Esophagus muscularis mucosa (tissue), 4 donors: ENCODE measurements at places on chromosomes 5 and 9. TPM values are rescaled to one million over a fixed set of nuclear protein-coding genes. Genes with fewer than 3 reads are reported as not detected.

DNA sequence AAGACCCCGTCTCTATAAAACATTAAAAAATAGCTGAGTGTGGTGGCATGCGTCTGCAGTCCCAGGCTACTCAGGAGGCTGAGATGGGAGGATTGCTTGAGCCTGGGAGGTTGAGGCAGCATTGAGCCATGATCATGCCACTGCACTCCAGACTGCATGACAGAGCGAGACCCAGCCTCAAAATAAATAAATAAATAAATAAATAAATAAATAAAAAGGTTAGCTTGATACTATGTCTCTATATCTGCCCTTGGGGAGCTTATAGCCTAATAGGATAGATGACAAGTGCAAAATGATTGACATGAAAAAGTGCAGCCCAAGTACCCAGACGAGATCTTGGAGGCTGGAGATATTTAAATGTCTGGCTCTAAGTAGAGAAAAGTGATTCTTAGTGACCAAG, 122.6 kb downstream of the PDE4D start:
- DNase-seq, result no peak
- H3K4me3 ChIP-seq, result no peak overlapping the region
- no peaks in the 10 kb centered on the region for H3K27me3 ChIP-seq
- peaks cover 19% of the 10 kb centered on the region for H3K4me1 ChIP-seq

DNA sequence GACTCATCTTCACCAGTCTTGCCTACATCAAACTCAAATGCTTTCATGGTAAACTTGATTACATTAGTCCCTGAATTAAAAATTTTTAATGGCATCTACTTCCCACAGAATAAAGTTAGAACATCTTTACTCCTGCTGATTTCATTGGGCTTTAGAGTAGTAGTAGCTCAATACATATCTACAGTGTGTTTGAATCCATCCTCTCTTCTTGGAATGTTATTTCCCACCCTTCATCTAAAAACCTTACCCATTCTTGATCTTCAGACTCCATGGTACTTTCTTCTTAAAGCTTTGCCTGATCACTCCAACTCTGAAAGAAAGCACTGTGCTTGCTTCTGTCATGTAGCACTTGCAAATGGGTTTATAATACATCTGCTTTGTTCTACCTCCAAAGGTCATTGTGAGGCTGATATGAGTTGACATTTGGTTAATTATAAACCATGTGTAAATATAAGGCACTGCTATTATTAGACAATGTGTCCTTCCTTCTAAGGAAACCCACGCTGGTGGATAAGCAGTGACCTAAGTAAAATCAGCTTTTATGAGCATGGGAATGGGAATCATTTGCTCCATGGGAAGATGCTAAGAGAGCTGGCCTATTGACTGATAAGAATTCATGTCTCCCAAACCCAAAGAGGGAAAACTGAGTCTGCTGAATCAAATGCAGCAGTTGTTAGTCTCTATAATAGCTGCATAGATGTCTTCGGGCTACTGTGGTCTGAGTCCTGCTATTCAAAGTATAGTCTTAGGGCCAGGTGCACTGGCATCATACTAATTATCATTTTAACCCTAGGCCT, 7.5 kb upstream of the PRLR start:
- no peaks in the 10 kb centered on the region for H3K4me1 ChIP-seq
- H3K27ac ChIP-seq, result no peak overlapping the region
- no peaks in the 10 kb centered on the region for H3K27me3 ChIP-seq
- DNase-seq, result peak; percentile 31
- no peaks in the 10 kb centered on the region for H3K36me3 ChIP-seq

DNA sequence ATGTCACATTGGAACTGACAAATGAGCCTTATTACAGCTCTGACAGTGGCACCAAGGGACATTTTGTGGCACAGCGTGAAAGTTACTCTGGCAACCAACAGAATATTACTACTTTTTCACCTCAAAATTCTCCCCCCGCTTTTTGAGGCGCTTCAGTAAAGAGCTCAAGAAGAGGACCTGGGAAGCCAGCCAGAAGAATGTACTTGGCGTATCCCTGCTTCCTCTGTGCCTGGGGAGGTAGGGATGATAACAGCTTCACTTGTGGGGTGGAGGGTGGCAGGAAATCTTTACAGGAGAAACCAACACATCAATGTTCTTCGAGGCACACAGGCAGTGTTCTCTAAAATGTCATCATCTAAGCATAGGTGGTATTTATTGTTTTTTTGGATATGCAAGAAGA, 624.1 kb downstream of the NR2F1-AS1 start:
- H3K36me3 ChIP-seq, result no peaks in the 10 kb centered on the region
- no peak overlapping the region for H3K27ac ChIP-seq
- DNase-seq, result no peak
- no peaks in the 10 kb centered on the region for H3K27me3 ChIP-seq
- H3K4me3 ChIP-seq, result no peak overlapping the region
- no peaks in the 10 kb centered on the region for H3K4me1 ChIP-seq

- H3K4me3 ChIP-seq, result no peak overlapping the region
- no peaks in the 10 kb centered on the region for H3K36me3 ChIP-seq
- peak; percentile 72 for DNase-seq
- H3K4me1 ChIP-seq, result no peaks in the 10 kb centered on the region
- H3K27ac ChIP-seq, result no peak overlapping the region
These were observed 12.5 kb upstream of the SHB start for GRCh38 chr9:38081356-38082108.

DNA sequence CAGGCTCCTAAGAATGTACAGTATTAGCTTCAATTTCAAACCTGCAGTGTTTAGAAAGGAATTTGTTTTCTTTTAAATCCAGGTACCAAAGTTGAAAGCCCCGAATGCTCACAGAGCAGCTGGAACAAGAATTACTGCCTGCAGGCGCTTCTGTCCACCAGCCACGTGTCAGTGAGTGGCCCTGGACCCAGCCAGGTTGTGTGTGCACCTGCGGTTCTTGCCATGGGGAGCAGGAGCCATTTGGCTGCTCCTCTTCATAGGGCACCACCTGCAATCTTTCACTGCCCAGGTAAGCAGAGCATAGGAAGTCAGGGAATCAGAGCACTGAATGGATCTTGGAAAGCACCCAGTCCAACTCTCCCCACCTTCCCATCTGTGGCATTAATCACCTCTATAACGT, 79.5 kb upstream of the PIP5K1B start:
- H3K27me3 ChIP-seq, result no peaks in the 10 kb centered on the region
- no peaks in the 10 kb centered on the region for H3K4me1 ChIP-seq
- no peak for DNase-seq

DNA sequence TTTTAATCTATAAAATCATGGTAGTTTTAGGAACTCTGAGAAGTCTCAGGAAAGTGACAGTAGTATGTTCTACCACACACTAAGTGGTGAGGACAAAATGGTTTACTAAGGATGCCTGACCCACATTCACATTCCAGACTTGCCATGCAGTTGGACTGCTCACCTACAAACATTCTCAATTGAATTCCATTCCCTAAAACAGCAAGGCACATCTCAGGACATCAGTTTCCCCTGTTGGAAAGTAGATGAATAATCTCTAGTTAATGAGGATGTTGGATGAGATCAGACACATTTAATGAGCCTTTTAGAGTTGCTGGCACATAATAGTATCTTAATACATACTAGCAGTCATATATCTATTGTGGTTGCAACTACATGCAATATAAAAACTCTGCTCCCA, 76.6 kb downstream of the ZNF618 start:
- no peak for DNase-seq
- no peaks in the 10 kb centered on the region for H3K27me3 ChIP-seq
- H3K36me3 ChIP-seq, result no peaks in the 10 kb centered on the region
- H3K4me3 ChIP-seq, result no peak overlapping the region
- H3K4me1 ChIP-seq, result peaks cover 8% of the 10 kb centered on the region
- H3K27ac ChIP-seq, result no peak overlapping the region

DNA sequence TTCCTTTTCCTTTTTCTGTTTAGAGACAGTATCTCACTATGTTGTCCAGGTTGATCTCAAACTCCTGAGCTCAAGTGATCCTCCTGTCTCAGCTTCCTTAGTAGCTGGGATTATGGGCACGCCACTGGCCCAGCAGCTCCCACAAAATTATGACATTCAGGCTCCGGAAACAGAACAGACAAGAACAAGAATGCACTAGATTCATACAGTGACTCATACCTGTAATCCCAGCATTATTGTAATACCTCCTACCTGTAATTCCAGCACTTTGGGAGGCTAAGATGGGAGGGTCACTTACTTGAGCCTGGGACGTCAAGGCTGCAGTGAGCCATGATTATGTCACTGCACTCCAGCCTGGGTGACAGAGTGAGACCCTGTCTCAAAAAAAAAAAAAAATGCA, 26.7 kb upstream of the B4GALT1 start:
- no peak for DNase-seq
- no peaks in the 10 kb centered on the region for H3K27me3 ChIP-seq
- H3K4me3 ChIP-seq, result no peak overlapping the region

GRCh38 chr9:93132946-93133680, 938 bp downstream of the NINJ1 start:
- DNase-seq, result peak; percentile 95
- H3K36me3 ChIP-seq, result peaks cover 4% of the 10 kb centered on the region
- peak overlapping the region; percentile 99 for H3K27ac ChIP-seq
- peaks cover 74% of the 10 kb centered on the region for H3K4me1 ChIP-seq

DNA sequence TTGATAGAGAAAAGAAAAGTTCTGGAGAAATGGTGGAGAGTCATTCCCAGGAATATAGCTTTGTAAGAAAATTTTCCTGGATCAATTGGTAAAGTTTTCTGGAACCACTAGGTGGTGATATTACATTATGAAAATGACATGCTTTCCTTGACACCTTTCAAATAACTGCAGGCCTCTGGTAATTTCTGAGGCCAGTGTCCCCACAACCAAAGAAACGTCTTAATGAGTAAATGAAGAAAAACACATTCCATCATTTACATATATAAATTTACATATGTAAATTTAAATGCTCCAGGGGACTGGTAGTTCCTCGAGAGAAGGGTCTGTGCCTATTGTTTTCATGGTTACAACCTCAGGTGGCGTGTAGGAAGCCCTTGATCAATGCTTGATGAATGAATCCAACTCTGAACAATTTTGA, 17.2 kb upstream of the RGS3 start:
- no peaks in the 10 kb centered on the region for H3K27me3 ChIP-seq
- no peak for DNase-seq
- H3K4me1 ChIP-seq, result peaks cover 4% of the 10 kb centered on the region
- no peak overlapping the region for H3K4me3 ChIP-seq

SH3PXD2B gene
- 43.6 TPM for total RNA-seq

PCDHGB6 gene
- total RNA-seq, result 8.4 TPM

IL7R gene
- total RNA-seq, result 10.6 TPM

SNCB gene
- not detected for total RNA-seq

ZNF367 gene
- total RNA-seq, result 2.0 TPM

C5orf22 gene
- 19.6 TPM for total RNA-seq
